ENCODE measurements at places on chromosomes 5 and 9.

- DNase-seq: peak; percentile 10
Observed at GRCh38 chr5:139178589-139178917, 19.6 kb downstream of the SIL1 start.

DNA sequence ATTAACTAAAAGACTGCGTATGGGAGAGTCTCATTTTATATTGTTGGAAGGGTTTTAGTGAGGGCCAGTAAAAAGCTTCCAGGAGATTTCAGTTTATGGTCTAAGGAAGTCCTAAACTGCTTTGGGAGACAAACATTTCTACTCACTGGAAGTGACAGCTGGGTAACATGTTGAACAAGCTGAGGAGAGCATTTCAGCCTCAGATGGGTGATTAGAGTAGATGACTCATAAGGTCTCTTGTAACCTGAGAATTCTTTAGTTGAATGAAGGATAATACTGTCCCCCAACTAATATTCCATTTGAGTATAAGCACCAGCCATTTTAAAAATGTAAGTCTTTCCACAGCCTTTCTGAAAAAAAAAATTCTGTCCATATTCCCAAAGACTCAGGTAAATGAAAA lies 218.0 kb upstream of the C9orf72 start:
- no peak for DNase-seq

DNA sequence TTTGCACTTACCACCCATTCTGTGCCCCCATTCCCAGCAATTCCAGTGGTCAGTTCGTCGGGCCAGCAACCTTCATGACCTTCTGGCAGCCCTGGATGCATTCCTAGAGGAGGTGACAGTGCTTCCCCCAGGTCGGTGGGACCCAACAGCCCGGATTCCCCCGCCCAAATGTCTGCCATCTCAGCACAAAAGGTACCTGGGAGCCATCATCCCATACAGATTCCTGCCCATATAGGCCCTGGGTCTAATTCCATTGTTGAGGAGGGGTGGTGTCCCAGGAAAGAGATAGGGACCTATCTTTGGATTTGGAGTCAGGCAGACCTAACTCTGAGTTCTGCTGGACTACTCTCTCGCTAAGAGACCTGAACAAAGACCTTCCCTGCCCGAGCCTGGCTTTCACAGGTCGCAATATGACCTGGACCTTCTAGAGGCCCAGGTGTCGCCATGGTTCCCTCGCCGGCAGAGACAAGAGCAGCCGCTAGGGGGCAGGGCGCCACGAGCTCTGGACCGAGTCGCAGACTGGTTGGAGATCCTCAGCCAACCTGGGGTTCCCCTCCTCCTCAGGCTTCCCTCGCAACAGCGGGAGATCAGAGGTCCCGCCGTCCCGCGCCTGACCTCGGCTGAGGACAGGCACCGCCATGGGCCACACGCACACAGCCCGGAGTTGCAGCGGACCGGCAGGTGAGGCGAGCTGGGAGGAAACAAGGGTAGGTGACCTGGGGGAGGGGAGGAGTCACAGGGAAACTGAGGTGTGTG lies 3.1 kb downstream of the SLC4A9 start:
- peak; percentile 92 for DNase-seq

DNA sequence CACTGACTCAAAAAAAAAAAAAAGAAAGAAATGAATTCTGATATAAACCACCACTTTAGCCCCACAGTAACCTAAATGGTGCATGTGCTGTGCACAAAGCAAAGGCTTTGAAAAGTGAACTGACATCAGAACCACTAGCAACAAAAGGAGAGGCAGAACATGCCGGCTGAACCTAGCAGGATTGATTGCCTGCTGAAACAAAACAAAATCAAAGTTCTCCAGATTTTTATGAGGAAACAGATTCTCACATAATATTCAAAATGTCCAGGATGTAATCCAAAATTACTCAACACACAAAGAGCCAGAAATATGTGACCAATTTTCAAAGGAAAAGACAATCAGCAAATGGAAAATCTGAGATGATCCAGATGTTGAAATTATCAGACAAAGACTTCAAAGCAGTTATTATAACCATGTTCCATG lies 37.9 kb downstream of the UBTD2 start:
- DNase-seq: no peak
